ENCODE measurements at places on chromosomes 3 and 15.

DNA sequence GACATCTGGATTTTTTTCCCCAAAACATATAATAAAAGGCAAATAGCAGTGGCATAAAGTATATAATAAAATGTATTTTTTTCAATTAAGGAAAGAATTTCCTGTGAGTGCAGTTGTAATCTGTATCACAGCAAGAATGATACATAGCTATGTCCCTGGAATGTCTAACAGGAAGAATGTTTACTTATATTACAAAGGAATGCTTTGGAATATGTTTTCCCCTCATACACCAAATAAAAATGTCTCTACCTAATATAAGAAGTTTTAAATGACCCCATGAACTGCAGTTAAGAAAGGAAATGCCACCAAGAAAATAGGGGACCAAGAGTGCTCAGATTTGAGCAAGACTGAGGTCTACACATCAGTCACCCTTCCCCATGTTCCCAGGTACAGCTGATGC lies 38.0 kb upstream of the ATP11B start:
- no peak for DNase-seq

- DNase-seq, result no peak
These were observed 285.6 kb upstream of the TPM1 start for GRCh38 chr15:62756995-62757360.

- no peak for DNase-seq
These were observed 231.5 kb downstream of the SV2B start for GRCh38 chr15:91331581-91331980.

DNA sequence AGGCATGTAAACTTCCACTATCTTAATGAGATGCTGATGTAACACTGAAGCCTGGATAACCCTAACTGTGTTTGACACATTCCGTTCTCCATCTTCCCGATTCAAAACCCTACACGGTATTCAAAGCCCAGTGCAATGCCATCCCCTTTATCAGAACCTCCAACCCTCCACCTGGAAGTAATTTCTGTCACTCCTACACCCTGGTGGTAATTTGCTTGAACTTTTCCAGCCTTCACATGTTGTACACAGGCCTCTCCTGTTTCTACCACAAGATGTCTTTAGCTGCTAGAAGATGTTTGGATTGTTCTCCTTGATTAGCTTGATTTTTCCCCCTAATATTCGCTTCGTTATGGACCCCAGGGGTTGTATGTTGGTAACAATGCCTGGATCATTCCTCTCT lies 208.9 kb downstream of the CHST2 start:
- no peak for DNase-seq

DNA sequence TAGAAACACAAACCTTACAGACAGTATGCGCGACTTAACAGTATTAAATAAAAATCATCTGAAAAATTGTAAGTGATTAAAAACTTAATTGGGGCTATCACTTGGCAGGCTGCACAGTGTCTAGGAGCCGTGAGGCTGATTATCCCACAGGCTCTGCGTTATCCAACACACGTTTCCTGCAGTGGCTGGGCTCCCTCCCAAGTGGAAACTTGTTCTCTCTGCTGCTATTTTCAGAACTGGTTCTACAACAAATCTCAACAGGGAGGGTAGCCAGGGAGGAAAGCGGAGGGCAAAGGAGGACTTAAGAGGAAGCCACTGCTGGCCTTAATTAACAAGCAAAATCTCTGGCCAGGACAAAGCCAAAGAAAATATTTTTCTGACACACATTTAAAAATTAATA lies 555.2 kb downstream of the MAGI1 start:
- DNase-seq, result no peak

- DNase-seq, result peak; percentile 38
These were observed 112.5 kb upstream of the THBS1 start for GRCh38 chr15:39468331-39468730.

DNA sequence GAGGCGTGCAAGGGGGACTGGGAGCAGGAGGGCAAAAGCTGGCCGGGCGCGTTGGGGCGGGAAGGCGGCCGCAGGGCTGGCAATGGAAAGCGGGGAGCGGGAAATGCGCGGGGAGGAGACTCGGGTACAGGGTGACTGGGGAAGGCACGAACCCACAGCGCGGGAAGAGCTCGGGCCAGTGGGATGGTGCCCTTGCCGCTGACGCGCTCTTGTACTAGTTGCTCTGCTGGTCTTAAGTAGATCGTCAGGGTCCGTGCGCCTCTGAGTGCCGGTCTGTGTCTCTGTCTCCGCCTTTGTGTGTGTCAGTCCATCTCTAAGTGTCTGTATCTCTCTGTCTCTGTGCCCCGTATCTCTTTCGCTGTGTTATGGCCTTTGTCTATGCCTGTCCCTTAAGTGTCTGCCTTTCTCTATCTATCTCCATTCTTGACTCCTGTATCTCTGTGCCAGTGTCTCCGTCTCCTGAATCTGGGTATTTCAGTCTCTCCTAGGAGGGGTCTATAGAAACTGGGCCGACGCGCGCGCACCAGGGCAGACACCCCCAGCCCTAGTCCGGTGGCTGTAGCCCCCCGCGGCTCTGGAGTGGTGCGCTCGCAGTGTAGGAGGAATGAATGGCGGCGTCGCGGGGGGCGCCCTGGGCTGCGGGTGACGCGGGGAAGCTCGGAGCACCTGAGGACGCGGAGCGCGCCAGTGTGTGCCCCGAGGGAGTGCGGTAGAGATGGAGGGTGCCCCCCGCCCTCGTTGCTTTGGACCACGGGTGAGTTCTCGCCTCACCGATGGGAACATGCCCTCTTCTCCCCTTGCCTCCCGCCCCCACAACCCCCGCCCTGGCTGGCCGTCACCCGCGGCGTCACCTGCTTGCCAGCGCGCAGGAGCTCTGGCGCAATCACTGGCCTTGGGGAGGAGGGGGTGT lies 756 bp upstream of the CAMK2N2 start:
- no peak for DNase-seq

DNA sequence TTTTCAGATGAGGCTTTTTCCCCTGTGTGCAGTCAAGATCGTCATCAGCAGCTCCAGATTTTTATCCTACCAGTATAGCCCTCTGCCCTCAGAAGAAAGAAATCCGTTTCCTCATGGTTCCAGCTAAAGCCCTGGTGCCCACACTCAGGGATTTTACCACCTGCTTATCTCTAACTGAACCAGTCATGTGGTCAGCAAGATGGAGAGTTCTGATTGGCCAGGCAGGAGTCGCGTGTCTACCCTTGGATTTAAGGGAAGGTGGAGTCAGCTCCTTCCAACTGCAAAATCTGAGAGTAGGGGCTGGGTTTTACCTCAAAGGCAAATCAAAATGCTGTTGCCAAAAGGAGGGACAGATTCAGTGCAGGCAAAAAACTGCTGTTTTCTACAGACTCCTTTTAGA lies 135.3 kb downstream of the LRTM1 start:
- no peak for DNase-seq

GRCh38 chr15:27426805-27427204 lies 455.8 kb downstream of the GABRG3 start:
- DNase-seq, result no peak

DNA sequence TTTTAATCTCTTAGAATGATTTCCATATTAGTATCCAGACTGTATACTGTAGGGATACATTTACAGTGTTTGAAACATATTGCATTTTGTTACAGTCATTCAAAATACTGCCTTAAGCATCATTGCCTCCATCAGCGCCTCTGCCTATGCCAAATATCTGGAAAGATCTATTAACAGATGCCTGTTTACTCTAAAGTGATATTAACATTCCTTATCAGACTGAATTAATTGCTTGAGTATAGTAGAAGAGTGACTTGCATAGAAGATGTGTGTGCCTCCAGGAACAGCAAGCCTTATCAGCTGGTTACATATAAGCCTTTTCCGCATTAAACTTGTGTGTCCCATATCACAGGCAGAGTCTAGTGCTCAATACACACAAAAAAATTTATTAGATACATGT lies 379.1 kb downstream of the CADM2 start:
- no peak for DNase-seq

- DNase-seq, result no peak
These were observed 89.0 kb upstream of the STRIT1 start for GRCh38 chr3:155382396-155383042.

DNA sequence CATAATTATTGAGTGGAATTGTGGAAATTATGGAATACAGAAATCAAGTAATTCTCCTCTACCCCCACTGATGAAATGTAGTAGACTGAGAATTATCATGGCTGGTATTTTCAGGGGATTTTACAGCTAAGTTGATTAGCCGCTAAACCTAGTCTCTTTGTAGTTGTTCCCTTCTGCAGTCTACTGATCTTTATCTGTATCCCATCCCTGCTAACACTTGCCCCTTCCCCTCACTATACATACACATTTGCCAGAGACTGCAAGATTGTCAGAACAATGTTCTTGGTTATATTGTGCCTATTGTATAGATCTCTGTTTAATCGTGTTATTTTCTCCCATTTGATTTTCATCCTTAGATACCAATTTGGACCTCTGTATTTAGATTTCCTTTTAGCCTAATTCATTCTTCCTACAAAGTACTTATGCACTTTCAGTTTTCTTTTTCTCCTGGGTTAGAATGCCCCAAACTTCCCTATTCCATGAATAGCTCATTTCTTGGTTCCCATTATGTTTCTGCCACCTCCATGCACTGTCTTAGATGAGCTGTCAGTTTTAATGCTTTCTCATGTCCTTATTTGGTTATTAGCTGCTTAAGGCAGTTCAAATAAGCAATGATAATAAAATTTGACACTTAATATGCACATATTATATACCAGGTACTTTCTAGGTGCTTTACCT lies 86.9 kb downstream of the CDIN1 start:
- DNase-seq, result no peak

GRCh38 chr15:47356297-47356696 lies 361.0 kb upstream of the SEMA6D start:
- no peak for DNase-seq

DNA sequence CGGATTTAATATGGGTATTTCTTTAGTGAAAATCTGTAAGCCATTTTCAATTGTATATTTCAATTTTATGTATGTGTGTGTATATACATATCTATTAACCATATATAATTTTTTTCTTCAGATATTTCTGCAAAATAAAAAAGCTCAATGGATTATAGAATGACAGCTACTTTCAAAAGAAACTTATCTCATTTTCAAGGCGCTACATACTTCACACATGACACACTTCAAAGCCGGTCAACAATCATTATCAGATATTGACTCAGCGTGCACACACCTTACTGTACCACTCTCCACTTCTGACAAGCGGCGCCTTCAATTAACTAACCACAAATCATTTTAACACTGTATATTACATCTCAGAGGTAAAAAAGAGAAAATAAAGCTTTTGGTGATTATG lies 39.6 kb downstream of the ATP13A3 start:
- no peak for DNase-seq

- no peak for DNase-seq
These were observed 84.5 kb upstream of the C3orf80 start for GRCh38 chr3:160140756-160141155.

GRCh38 chr3:173371848-173372487 lies 25.6 kb upstream of the NLGN1 start:
- no peak for DNase-seq

GRCh38 chr3:20060974-20061685 lies 20.9 kb downstream of the KAT2B start:
- DNase-seq, result peak; percentile 56

GRCh38 chr15:83850501-83851245 lies 196.8 kb downstream of the ADAMTSL3 start:
- DNase-seq, result no peak

DNA sequence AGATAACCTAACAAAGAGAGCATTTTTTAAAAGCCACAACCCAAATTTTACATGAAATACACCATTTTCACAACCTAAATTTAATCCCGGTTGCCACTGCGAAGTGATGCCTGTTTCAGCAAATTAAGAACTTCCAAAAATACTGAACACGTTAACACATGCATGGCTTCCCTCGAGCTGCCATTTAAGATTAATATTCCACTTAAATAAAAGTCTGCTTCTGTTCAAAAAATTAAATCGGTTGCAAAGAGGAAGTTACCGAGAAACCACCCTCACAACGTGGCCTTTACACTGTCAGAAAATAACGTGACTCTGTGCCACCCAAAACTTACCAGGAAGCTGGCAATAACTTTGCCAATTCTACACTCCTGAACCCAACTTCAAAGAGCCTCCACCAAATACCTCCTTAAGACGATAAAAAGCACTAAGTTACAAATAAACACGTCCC lies 1.2 kb downstream of the TBL1XR1 start:
- no peak for DNase-seq

DNA sequence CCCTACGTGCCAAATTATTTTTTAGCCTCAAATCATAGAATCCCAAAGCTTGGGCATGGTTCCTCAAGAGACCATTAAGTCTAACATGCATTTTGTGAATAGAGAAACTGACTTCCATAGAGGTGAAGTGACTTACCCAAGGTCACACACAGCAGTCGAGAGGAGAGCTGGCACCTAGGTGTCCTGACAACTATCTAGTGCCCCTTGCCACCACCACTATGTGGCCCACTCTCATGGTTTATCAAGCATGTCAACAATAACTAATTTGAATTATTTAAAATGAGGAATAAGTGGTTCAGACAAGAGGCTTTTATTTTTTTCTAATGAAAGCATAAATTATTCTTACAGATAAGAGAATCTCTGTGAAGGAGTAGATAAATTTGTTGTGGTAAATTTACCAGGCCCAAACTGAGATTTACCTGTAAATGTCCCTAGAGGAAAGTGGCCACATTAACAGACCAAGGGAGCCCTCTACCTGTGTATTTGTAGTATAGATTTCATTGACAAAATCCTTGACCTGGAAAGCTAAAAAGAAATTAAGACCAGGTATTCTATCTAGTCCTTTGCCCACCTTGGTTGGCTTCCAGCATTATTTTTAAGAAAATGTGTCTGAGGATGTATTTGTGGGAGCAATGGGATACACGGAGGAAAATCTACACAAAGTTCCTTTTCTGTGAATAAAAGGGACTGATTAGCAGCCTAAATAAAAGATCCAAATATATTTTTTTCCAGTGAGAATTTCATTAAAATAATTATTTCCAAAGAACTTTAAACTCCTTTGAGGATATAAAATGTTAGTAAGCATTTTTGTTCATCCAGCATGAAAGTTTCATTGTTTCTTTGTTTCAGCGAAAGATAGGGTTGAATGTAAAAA lies 49.1 kb downstream of the IQCH start:
- DNase-seq, result no peak

DNA sequence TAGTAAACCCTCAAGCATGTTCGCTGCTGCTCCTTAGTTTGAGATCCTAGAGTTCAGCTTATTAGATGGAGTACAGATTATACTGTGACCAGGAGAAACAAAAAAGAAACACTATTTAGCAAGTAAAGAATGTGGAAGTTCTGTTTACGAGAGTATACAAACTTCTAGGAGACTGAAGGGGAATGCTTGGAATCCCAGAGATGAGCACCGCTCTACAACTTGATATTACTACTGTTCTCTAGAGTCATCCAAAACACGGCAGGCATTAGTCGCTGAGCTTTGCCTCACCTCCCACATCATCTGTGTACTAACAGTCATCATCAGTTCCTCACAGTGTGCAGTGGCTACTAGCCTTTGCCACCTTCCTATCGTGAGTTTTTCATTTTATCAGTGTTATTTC lies 121.4 kb upstream of the CHRM5 start:
- DNase-seq, result no peak

Data from SIG-M5 (cell line).